Activated naive CD4-positive, alpha-beta T cell treated with anti-CD3 and anti-CD28 coated beads, Interleukin-2, amount 50 U/mL, for 16 hours (primary cell): ENCODE measurements at places on chromosomes 7 and 10.

DNA sequence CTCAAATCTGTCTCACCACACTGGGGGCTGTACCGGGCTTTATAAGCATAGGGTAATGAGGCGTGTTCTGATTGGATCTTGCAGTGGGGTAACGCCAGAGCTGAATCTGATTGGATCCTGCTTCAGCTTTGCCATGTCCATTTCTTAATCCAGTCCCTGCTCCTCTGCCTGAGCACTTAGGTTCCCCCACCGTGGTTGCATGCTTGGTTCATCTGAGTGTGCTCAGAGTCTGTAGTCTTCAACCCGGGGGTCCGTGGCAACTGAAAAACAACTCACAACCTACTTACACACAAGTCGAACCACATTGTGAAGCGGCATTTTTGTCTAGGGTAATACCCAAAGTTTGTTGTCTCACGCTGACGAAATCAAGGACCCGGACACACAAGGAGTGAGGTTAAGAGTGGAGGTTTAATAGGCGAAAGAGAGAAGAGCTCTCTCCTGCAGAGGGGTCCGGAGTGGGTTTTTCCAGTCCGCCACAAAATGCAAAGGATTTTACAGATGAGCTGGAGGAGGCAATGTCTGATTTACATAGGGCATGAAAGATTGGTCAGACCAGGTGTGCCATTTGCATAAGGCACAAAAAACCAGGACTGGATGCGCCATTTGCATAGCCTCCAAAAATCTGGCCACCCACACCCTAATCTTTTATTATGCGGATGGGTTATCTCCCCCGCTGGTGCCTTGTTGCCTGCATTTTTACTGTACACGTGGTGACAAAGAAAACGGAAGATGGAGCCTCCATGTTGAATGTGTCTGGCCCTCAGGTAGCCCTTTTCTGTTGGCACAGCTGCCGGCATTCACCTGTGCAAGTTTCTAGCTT lies 641.8 kb upstream of the FOXK1 start:
- DNase-seq = no peak

DNA sequence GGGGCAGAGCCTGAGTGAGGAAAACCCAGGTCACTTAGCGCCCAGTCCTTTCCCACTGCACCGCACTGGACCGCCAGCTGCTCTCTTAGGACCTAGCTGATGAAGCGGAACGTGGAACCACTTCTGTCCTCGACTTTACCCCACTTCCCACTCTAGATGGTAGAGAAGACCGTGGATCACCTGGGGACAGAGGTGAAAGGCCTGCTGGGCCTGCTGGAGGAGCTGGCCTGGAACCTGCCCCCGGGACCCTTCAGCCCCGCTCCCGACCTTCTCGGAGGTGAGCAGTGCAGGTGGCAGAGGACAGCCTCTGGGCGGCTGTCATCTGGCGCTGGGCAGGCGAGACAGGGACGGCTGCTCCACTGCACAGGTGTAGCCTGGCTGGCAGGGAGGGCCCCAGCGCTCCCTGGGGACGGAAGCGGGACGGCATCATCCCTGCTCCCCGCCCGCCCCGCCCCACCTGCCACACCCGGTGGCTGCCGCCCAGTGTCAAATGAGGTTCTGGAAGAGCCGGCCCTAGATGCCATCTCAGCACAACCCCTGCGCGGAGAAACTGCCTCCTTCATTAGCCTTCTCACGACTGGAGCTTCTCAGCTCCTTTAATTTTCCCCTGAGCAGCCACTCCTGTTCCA lies 11.7 kb downstream of the PLAC9 start:
- peak; percentile 15 for DNase-seq

- DNase-seq = no peak
Measured at GRCh38 chr10:116170815-116171250, 102.2 kb downstream of the GFRA1 start.

DNA sequence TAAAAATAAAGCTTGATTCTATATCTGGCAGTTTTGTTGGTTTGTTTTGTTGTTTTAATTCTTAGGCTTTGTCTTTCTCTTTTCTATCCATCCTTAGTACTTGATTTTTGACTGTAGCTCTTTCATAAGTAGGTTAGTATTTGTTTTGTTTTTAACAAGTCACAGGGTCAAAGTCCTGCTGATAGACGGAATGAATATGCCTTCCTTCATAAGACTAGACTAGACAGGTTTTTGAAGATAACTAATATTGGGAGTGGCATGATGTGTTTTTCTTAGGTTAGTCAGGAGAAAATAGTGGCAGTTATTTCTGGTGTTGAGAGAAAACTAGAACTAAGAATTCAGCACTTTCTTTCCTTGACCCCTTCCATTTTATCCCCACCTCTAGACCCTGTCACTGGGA lies 50.4 kb downstream of the CASD1 start:
- no peak for DNase-seq

GRCh38 chr10:30831426-30831825 lies 200.2 kb downstream of the ZNF438 start:
- DNase-seq = no peak

- no peak for DNase-seq
Measured at GRCh38 chr7:123494193-123494796, 40.1 kb downstream of the IQUB start.

DNA sequence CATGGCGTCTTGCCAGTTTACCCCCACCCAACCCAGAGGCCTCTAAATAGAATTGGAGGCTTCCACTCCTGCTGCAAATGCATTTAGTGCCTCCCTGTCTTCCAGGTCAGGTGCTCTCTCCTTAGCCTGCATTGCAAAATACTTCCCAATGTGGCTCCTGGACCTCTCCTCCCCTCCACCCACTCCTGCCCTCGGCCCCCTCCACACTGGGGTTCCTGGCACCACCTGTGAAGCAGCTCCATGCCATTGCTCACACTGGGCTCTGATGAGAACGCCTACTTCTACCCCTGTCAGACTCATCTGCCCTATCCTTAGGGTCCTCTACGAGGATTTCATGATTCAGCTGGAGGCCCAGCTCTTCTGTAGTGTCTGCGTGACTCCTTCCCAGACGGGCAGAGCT lies 37.4 kb downstream of the C10orf120 start:
- no peak for DNase-seq

DNA sequence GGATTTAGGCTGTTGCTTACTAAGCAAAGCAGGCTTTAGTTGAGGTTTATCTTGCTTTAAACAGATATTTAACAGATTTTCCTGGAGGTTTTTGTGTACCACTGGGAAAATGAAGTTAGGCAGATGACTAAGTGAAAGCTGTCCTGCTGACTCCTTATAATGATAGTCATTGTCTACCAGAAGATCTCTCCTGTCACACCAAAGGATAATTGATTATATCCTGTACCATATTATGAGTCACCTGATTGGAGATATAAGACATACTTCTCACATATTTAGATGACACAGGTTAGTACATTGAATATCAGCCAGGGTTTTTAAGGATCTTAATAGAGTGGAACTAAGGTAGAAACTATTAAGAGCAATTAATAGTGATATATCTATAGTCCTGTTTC lies 68.4 kb downstream of the PTEN start:
- no peak for DNase-seq

DNA sequence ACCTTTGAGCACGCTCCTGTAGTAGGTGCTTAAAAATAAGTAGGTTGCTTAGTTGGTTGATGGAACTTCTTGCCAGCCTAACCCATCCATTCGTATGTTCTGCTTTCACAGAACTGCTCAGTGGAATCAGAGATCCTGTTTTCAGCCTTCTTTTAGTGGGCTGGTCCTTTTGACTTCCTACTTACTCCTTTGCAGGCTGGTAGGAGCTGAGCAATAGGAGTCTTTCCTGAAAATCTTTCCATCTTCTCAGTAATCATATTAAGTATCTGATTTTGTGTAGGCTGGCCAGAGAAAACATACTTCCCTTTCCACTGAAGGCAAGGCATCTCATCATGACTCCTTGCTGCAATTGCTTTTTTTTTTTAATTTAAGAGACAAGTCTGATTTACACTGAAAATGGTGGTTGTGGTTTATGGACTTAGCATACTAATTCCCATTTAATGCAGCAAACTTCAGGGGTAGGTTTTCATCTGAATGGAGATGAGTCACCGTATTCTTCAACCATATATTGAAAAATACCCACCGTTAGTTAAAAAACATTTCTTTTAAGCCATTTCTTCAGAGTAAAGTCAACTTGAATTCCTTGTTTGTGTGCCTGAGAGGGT lies 208.0 kb downstream of the ZNF365 start:
- no peak for DNase-seq

DNA sequence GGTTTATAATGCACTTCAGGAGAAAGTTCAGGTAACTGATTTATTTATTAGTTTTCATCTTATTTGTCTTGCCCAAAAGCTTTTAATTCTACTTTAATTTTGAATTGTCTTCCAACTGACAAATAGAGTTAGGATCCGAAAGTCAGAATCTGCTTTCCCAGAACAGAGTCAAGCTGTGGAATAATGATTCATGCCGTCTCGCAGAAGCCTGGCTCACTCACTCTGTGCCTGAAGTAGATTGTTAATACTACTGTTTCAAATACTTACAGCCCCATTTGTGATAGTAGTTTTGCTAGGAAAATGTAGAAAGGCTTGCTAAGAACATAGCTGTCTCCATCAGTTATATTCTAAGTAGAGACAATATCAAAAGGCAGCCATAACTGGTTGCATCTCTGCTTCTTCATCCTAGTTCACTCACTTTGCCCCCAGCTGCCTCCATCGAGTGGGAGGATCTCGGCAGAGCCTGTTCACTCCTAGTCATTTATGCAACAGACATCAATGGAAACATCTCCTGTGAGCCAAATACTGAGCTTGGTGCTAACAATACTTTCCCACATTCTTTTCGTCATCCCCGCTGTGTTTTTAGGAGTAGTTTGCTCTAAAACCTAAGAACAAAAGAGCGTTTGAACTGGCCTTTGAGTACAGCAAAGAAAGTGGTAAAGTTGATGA lies 28.0 kb downstream of the ABRAXAS2 start:
- no peak for DNase-seq

GRCh38 chr10:78856421-78856820 lies 212.3 kb upstream of the ZMIZ1 start:
- DNase-seq = no peak

- no peak for DNase-seq
Measured at GRCh38 chr10:34674176-34674575, 140.9 kb downstream of the PARD3 start.

GRCh38 chr7:37061849-37062559 lies 337.7 kb upstream of the AOAH start:
- no peak for DNase-seq
